Activated CD8-positive, alpha-beta memory T cell treated with anti-CD3 and anti-CD28 coated beads for 4 hours (primary cell): ENCODE measurements at places on chromosomes 7 and 10.

DNA sequence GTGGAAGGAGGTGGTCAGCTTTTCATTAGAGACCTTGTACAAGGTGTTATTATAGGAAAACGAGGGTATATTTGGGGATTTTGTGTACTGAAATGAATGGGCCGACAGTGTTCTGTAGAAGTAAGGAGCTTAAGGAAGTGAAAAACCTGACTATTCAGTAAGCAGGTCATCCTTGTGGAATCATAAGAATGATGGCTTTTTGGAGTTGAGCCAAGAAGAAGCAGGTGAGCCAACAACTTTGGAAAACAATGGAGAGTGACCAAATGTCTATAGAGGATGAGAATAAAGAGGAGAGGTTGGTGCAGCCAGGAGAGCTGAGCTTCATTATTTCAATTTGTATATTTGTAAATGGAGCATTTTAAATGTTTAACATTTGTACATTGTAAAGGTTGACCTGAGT, 595.7 kb downstream of the CCSER2 start:
- no peak for DNase-seq

DNA sequence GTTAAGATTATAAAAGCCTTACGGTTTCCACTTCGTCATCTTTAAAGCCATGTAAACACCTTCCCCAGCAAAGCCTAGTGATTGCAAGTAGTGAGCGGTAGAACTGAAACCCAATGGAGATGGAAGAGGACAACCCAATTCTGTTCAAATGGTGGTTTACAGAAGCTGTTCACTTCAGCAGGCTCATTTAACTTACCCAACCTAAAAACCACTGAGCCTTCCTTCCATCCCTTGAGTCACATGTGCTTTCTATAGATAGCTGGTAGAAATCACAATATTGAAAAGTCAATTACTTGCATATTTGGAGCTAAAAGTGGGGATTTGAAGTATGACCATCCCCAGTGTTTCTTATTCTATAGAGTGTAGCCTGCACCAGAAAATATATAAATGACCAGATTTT, 667.7 kb downstream of the SUGCT start:
- no peak for DNase-seq

DNA sequence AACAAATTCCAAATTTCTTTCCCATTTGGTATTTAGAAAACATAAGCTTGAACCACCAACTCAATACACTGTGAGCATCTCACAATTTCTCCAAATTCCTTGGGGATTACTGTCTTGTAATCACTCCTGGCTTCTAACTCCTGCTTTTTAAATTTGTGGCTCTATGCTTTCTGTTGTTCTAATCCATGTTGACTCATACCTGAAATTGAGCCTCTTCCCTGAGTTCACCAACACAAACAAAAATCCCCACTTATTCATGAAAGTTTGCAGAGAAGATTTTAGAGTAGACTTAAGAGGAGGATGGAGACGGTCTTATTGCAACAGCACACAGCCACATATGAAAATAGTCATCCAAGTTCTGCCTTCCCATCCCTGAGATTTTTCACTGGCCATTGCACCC, 252.5 kb downstream of the PTEN start:
- DNase-seq: no peak

GRCh38 chr7:136890399-136890798, 21.9 kb downstream of the CHRM2 start:
- DNase-seq: no peak
